Stimulated activated CD4-positive, alpha-beta T cell treated with anti-CD3 and anti-CD28 coated beads, TNF-alpha, amount 100 ng/mL, for 4 hours (primary cell): ENCODE measurements at places on chromosomes 11 and 22.

DNA sequence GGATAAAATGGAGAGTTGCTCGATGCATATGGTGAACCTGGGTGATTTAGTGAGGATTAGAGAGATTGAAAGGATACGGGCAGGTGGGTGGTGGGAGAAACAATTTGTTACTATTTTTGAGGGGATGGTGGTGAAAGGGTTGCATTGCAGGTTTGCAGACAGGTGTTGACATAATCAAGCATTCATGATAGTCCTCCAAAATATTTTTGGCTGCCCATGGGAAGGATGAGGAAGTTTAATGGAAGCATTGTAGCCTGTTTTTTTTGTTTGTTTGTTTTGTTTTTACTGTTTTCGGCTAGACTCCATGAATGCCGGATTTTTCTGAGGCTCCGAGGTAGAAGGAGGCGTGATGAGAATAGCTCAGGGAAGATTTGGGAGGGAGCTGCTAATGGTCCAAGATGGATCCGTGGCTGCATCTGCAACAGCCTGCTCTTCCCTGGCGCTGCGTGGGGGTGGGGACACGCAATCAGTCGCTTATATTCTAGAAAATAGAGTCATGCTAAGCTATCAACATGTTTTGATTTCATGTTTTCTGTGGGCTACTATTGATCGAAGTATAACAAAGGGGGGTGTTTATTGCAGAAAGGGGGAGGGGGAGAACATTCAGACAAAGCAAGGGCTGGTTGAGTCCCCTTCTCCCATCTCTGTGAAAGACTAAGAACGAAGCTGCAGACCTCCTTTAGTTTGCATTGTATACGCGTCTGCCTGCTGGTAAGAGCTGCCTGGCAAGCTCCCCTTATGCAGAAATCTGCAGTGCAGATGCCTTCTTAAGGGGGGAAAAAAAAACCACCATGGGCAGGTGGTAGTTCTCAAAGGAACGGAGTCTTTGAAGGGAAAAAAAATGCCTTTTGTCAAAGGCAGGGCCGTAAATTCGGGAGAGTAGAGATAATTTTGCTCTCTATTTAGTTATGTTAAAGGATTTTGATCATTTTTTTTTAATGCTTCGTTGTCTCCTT is 1.0 kb downstream of the RTN3 start:
- DNase-seq, result no peak

GRCh38 chr11:123221096-123221561 is 26.1 kb upstream of the CLMP start:
- no peak for DNase-seq

- no peak for DNase-seq
Observed at GRCh38 chr11:128614026-128614425, 26.7 kb upstream of the ETS1 start.

GRCh38 chr11:86795949-86796348 is 4.4 kb upstream of the PRSS23 start:
- no peak for DNase-seq

GRCh38 chr11:70597751-70598625 is 199.7 kb downstream of the CTTN start:
- no peak for DNase-seq

DNA sequence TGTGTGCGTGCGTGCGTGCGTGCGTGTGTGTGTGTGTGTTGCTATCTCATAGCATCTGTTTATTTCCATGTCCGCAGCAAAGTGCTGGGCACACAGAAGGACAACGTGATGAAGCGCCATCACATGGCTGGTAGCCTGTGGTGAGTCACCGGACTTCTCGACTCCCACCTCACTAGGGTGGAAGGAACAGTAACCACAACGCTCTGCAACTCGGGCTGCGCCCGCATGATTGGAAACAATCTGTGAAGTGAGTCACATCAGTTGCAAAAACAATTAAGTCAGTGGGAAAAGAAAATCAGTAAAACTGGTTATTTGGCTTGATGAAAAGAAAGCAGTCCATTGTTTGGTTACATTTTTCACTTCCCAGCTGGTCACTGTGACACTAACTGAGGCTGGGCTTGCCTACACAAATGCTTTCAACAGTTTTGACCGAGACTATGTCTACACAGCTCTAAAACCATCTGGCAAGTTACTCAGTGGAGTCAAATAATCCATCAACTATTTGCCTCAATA is 437.3 kb upstream of the CADM1 start:
- no peak for DNase-seq

DNA sequence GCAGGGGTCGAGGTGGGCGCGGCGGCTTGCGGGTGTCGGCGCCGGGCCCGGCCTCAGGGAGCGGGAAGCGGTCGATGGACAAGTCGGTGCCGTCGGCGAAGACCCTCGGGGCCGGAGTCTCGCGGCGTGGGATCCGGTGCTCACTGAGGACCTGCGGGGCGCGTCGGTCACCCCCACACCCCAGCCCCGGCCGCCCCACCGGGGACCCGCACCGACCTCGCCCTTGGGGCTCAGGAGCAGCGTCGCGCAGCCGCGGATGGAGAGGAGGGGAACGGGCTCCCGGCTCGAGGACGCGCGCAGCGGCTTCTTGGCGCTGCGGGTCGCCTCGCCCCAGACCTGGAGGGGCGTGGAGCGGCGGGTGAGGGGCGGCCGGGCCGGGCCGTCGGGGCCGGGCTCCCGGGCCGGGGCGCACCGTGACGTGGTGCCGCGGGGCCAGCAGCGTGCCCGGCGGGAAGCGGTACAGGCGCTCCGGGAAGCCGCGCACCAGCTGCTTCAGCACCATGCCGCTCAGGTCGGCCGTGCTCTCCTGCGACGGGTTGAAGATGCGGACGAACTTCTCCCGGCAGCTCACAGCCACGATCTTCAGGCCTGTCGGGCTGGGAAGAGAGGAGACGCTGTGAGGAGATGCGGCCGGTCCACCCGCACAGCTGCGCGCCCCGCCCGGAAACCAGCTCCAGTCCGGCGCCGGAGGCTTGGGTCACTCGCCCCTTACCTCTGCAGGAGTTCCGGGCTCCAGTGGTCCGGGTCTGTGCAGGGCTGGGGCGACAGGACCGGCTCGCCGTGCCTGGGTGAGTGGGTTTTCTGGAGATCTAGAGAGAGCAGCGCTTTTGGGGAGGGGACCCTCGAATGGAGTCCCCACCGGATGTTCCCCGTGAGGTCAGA is 4.5 kb downstream of the LMNTD2 start:
- DNase-seq, result no peak

DNA sequence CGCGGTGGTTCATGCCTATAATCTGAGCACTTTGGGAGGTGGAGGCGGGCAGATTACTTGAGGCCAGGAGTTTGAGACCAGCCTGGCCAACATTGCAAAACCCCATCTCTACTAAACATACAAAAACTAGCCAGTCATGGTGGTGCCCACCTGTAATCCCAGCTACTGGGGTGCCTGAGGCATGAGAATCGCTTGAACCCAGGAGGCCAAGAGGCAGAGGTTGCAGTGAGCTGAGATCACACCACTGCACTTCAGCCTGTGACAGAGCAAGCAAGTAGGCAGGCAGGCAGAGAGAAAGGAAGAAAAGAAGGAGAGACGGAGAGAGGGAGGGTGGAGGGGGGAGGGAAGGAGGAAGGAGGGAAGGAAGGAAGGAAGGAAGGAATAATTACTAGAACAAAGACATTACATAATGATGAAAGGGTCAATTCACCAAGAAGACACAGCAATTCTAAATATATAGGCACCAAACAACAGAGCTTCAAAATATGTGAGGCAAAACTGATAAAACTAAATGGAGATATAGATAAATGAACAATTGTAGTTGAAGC is 13.8 kb upstream of the CLDN5 start:
- DNase-seq, result no peak

DNA sequence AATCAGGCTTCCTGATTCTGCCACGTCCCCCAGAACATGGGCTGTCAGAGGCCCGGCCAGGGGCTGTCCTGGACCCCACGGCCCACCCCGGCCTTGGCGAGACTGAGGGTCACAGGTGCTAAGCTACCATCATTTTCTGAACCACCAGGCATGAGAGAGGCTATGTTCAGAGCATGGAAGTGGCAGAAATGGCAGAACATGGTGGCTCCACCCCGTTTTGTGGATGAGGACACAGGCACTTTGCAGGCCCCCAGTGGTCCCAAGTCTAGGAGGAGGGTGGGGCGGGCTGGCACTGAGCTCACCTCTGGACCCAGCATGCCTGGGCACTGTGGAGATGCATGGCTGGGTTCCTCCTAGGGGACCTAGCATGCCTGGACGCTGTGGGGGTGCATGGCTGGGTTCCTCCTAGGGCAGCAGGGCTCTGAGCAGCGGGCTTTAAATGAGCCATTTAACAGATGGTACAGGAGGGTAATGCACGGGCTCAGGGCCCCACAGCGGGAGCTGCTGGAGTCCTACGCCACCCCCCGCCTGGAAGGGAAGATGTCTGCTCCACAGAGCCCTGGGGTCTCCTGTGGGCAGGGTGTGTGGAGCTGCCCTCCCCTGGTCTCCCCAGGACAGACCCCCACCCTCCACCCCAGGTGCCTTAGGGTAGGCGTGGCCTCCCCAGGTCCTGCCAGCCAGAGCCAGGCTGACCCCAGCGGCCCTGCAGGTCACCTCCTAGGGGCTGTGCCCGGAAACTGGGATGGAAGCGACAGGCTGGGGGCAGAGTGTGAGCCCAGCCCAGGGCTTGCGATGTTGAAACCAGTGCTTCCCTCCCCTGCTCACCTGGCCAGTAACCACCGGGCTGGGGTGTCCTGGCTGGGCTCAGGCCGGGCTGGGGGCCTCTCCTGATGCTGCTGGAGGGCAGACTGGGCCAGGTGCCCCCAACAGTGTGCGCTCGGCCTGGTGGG is 6.1 kb upstream of the MUC5AC start:
- DNase-seq, result no peak

DNA sequence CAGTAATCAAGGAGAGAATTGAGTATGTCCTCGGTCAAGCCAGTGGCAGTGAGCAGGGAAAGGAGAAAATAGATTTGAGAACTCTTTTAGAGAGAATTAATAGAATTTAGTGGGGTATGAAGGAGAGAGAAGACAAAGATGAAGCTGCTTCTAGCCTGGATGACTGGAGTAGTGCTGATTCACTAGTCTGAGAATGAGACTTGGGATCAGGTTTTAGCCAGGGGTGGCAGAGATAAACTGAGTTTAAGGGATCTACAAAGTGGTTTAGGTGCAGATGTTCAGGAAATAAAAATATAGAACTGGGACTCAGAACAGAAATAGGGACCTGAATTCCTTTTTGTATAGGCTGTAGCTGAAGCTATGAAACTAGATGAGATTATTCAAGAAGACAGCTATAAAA is 17.6 kb downstream of the HORMAD2 start:
- DNase-seq, result no peak

DNA sequence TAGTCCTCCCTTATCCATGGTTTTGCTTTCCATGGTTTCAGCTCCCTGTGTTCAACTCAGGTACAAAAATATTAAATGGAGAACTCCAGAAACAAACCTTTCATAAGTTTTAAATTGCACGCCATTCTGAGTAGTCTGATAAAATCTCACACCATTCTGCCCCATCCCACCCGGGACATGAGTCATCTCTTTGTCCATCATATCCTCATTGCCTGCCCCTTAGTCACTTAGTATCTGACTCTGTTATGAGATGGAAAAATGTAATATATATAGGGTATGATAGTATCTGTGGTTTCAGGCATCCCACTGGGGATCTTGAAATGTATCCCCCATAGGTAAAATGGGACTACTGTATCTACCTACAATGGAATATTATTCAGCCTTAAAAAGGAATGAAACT is 35.5 kb upstream of the FGF3 start:
- no peak for DNase-seq

DNA sequence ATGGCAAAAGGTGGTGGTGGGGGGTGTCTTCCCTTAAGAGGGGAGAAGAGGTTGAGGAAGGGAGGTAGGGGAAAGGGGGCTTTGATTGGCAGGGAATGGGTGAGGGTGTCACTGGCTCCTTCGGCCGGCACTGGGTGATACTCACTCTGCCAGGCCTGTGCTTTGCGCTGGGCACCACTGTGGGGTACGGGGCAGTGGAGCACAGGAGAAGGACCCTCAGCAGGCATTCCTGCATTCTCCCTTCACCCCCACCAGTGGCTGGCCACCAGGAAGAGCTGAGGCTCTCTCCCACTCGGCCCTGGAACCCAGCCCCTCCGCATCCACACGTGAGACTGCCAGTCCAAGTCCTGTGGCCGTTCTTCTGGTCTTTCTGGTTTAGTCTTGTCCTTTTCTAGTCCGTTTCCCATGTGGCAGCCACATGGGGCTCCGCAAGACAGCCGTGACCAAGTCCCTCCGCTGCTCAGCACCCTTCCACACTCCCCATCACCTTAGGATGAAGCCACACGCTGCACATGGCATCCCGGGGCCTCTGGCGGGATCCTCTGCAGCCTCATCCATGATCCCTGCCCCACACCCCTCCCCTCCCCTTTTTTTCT is 8.0 kb downstream of the CAPN5 start:
- DNase-seq, result no peak

DNA sequence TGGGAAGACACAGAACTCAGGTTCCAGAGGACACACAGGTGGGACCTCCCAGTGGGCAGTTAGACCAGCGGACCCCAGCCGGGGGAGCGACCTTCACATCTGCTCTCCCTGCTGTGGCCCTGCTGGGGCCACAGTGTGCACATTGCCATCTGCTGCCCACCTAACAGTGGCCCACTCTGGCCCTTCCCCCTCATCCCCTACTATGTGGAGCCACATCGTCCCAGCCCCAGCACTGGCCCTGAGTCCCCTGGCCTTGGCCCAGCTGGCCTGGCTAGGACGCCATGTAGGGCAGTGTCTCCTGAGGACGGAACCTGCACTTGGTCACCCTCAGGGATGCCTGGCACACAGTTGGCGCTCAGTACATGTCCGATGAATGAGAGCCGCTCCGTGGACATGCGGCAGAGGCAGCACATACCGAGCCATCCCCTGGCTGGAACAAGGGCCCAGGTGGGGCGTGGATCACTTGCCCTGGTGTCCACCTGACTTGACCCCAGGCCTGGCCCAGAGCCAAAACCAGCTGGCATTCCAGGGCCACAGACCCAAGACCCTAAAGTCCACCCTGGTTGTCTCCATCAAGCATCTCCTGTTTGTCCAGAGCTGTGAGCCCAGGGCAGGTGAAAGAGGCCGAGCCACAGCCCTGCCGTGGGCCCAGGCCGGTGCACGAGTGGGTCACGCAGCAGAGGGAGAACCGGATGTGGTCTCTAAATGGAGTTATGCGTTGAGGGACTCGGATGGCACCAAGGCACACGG is 93.1 kb upstream of the FGF3 start:
- no peak for DNase-seq

- peak; percentile 97 for DNase-seq
Observed at GRCh38 chr11:64269540-64270220, 14.8 kb downstream of the BAD start.

GRCh38 chr22:42834177-42834949 is 22.7 kb downstream of the ARFGAP3 start:
- no peak for DNase-seq

DNA sequence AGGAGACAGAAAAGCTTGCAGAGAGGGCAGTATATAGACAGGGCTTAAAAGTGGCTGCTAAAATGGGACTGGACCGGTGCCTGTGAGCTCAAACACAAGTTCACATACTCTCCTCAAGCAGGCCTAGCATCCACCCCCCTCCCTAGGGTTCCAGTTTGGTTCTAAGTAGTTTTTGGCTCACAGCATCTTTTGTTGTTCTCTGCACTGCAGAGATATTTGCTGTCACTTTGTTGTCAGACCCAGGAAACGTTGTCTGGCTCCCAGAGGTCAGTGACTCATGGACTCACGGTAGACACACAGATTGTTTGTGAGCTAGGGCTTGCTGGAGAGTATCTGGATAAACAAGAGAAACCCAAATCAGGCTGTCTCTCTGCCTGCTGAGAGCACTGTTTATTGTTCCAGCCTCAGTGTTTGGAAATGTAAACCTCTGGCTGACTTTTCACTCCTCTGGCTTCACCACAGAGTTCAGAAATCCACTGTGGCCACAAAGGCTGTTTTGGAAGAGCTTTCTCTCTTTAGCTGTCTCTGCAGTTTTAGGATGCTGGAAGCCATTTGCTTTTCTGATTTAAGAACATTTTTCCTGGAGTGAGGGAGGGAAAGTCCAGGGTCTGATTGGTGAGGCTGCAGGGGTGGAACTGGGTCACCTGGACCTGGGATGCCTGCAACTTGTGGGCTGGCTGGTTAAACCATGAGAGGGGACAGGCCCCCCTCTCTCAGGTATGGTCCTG is 303.7 kb upstream of the PLET1 start:
- DNase-seq, result no peak
